ENCODE measurements at places on chromosomes 6 and 20.

GRCh38 chr20:48684501-48685041, 143.2 kb downstream of the PREX1 start:
- DNase-seq: no peak

- DNase-seq: no peak
Measured at GRCh38 chr6:67345946-67346345, 1289.1 kb upstream of the ADGRB3 start.

- no peak for DNase-seq
Measured at GRCh38 chr6:138785980-138786379, 9.9 kb upstream of the ECT2L start.

DNA sequence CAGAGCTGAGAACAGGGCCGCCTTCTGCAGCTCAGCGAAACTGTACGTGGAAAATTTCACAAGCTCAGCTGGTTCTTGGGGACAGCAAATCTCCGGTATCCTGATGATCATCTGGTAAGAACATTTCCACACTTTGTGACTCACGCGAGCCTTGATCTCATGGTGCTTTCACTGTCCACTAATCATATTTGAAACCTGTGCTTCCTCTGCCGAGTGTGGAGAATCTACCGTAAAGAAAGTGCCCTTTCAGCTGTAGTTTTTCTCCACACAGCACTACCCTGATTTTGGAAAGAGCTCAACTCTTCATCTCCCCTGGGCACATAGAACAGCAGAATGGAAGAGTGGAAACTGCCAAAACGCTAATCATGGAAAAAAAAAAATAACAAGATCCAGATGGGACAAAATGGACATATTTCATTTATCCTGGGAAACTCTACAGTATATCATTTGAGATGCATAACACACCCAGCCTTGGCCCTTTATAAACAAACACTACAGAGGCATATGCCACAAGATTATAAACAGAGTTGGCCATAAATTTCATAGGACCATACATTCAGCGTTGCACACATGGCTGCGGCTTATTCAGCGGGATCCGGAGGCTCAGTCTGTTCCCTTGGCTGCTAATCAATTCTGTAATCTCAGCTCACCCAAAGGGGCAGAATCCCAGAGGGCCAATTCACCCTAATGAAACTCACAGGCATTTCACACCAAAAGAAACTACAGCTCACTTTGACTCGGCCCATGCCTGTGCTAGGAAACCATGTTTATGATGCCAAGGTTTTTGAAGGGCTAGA, 434.5 kb downstream of the HDGFL1 start:
- DNase-seq: no peak

DNA sequence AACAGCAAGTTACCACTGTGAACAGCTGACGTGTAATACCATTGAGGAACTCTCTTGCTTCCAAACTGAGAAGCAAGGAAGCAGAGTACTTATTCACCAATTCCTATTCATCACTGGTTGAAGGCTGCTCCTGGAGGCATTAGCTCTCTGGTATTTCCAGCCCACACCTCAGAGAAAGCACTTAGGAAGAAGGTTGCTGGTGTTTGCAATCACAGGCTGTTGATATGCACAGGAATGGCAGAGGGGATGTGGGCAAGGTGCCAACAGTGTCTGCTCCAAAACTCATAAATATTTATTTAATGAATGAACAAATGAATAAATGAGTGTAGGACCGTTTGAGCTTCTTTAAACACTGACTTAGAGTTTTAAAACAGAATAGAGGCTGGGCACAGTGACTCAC, 6.9 kb upstream of the RRBP1 start:
- DNase-seq: no peak

DNA sequence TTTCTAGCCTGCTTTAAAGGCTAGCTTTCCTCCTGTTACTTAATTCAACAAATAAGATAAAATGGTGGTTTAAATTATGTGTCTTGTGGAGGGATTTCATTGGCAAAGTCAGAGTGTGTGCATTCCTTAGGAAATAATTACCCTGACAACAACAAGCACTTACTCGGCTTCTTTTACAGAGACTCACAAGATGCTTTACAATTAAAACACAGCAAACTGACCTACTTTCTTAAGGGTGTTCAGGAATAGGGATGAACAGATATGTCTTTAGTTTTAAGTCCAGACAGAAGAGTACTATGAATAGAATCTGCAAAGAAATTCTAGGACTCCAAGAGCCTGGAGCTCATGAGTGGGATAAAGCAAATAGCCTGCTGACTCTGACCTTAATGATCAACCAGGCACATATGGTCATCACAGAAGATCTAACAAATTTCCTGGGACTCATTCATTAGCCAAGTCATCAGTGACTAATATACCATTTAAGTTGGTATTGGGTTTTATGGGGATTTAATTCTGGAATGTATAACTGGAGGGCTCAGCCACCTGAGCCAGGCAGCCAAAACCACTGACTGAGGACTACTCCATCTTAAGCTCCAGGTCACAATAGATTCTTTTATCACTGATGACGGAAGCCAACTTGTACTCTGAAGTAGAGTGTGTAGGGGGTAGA, 161.8 kb upstream of the RIMS1 start:
- DNase-seq: no peak

- DNase-seq: no peak
Measured at GRCh38 chr6:138467901-138468300, 31.4 kb downstream of the NHSL1 start.
